ENCODE measurements at places on chromosomes 2 and 18.

- DNase-seq: no peak
Measured at GRCh38 chr2:129484999-129485897, 494.2 kb upstream of the RAB6C start.

- peak; percentile 92 for DNase-seq
Measured at GRCh38 chr2:85539361-85540132, 579 bp downstream of the MAT2A start.

DNA sequence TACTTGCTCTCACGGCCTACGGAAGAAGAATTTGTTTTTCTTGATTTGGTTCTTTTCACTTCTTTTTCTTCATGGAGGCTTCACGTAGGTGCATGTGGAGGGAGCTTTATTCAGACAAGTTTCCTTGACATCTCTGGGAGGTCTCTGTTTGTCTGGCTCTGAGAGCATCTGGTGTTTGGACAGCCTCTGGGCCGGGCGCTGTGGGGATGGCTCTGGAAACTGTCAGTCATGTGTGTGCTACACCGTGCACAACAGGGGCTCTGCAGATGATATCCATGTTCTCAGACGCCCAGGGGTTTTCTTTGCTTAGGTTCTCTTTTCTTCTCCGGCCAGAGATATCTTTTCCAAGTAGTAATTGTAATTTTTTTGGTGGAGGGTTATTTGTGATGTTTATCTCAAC lies 130.7 kb downstream of the SH3RF3 start:
- no peak for DNase-seq

- DNase-seq: no peak
Measured at GRCh38 chr2:111116011-111116746, 4.5 kb upstream of the BCL2L11 start.

DNA sequence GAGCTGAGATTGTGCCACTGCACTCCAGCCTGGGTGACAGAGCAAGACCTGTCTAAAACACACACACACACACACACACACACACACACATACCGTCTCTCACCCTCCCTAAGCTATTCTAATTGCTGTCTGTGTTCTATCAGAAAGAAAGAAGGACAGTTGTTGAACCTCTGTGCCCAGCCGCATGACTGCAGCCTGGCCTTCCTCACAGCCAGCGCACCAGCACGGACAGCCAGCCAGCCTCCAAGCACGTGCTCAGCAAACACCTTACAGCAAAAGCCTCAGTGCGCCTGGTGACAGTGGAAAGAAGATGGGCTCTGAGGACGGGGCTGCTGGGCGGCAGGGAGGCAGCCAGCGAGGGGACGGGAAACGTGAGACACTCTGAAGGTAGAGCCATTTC lies 58.0 kb downstream of the ZNF516 start:
- no peak for DNase-seq

GRCh38 chr2:45007961-45008295 lies 1.3 kb downstream of the SIX2 start:
- DNase-seq: no peak

- DNase-seq: no peak
Measured at GRCh38 chr2:1055014-1055595, 104.5 kb downstream of the SNTG2 start.

GRCh38 chr2:112885506-112885902 lies 25.5 kb upstream of the IL37 start:
- no peak for DNase-seq

DNA sequence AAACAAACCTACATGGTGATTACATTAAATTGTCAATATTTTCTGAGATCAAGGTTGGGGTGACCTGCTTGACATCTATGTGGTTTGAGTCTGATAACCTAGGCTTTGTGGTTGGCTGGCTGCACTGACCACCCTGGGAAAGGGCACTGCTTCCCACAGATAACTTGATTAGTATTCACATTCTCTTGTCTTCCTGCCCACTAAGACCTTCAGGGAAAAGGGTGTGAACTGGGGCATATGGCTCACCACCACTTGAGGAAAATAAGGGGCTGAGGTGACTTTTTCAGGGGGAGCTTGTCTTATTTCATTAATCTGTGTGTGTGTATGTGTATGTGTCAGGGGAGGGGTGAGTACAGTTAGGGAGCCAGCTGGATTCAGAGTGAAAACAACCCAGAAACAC lies 1.5 kb downstream of the SMYD1 start:
- DNase-seq: no peak

- DNase-seq: no peak
Measured at GRCh38 chr18:33369711-33370449, 70.6 kb downstream of the CCDC178 start.

GRCh38 chr2:98280376-98281102 lies 65.7 kb upstream of the CNGA3 start:
- peak; percentile 76 for DNase-seq

- no peak for DNase-seq
Measured at GRCh38 chr18:8264861-8265411, 344.3 kb upstream of the RAB12 start.

- DNase-seq: no peak
Measured at GRCh38 chr2:106336737-106337136, 131.5 kb downstream of the RGPD3 start.

DNA sequence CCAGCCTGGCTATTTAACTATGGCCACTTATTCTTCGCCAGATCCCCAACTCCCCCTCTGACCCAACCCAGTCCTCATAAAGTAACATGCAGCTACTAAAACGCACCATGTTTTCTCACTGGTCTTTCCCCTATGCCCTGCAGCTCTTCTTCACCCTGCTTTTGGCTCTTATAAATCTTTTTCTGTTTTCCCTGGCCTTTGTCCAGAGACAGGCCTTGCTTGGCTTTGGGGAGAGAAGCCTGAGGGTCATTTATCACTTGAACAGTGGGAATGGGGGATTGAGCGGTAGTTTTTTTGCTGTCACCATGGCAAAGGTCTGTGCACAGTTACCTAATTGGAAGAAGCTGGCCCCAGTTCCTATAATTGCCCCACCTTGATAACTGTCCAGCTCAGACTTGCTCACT lies 202.9 kb upstream of the NT5C1B start:
- DNase-seq: peak; percentile 53

DNA sequence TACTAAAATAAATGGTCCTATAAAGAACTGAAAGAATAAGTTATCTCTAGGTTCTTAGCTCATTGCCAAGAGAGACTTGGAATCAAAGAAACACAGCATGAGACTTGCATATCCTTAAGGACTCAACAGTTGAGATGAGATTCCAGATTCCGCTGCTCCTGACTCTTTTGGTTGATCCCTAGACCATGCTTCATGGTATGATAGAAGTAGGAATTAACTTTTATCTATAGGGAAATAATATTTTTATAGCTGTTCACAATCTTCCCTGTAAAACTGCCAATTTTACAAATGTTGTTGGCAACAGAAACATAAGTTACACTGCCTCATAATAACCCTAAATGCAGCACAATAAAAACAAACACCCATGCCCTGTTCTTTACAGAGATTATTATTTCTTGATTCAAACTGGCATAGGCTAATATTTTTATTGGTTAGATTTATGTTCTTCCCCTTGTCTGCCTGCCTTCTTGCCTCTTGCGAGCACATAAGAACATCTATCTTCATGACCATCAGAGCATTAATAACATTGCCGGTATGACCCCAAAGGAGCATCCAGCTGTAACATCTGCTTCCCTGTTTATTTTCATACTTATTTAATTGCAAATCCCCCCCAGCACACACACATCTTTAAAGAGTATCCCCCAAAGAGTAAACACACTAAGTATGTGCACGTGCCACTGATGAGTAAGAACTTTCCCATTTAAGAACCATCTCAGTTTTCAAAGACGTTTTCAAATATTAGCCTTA lies 735.7 kb upstream of the SLC8A1 start:
- DNase-seq: no peak

DNA sequence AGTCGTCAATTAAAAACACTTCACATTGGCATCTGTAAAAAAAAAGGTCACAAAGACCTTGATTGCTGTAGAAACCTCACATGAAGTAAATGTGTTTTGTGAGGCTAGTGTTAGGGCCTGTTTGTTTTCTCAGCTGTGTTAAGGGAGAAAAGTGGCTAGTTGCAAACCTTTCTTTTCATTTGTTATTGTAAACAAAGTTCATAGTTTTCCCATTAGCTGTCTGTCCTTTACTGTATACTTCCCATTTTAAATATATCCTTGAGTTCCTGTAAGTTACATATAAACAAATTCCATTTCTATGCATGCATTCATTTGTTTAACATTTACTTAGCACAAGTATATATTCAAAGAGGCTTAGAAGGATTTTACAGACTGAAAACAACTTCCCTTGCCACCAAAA lies 1250.2 kb downstream of the LRP1B start:
- DNase-seq: no peak

- DNase-seq: no peak
Measured at GRCh38 chr18:41326311-41326710, 628.7 kb upstream of the PIK3C3 start.

GRCh38 chr2:133774654-133775015 lies 206.4 kb upstream of the NCKAP5 start:
- peak; percentile 48 for DNase-seq

- peak; percentile 66 for DNase-seq
Measured at GRCh38 chr2:217220228-217221013, 360.6 kb upstream of the TNP1 start.

GRCh38 chr18:35841283-35841682 lies 131.2 kb upstream of the RMP24 start:
- DNase-seq: no peak

GRCh38 chr18:78732273-78733210 lies 247.1 kb upstream of the SALL3 start:
- DNase-seq: no peak

DNA sequence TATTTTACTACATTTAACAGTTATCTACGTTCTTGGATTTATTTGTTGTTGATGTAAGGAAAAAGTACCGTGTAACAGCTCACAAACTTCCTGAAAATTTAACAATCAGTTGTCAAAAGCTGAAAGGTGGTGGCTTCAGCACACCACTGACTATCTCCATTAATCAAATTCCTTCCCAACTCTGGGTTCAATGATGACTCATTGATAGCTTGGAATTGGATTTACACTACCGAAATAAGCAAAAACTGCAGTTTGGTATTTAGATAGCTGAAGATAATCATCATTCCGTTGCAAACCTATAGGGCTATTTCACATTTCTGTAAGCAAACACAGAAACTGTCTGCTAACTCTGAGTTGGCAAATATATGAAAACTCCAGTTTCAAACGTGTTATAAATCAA lies 322.3 kb upstream of the TFPI start:
- DNase-seq: no peak

- DNase-seq: no peak
Measured at GRCh38 chr2:74205113-74205512, 6.7 kb downstream of the MTHFD2 start.

DNA sequence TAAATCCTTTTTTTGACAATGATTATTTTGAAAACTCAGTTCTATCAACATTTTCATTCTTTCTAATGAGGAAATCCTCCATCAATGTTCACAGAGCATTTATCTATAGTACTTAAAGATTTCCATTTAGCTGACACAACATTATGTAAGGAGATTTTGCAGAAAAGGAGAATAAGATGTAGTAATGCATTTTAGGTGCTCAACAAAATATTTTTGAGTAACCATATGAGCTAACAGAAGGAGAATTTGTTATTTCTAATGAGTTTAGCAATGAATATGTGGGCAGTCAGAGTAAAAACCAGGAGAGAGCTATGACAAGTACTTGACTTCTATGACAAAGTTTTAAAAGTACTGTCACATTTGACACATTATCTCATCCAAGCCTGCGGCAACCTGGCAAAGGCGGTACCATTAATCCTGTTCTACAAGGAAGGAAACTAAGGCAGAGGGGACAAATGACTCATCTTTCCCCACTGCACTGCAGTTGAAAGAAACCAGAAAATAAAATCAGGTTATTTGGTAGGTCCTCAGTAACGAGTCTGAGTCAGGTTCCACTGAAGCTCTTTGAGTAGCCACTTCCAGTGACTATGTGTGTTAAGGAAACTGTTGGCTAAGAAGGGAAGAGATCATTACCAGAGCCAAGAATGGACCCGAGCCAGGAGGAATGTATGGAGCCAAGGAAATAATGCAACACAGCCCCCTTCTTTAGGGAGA lies 134.1 kb upstream of the ITGB6 start:
- no peak for DNase-seq

DNA sequence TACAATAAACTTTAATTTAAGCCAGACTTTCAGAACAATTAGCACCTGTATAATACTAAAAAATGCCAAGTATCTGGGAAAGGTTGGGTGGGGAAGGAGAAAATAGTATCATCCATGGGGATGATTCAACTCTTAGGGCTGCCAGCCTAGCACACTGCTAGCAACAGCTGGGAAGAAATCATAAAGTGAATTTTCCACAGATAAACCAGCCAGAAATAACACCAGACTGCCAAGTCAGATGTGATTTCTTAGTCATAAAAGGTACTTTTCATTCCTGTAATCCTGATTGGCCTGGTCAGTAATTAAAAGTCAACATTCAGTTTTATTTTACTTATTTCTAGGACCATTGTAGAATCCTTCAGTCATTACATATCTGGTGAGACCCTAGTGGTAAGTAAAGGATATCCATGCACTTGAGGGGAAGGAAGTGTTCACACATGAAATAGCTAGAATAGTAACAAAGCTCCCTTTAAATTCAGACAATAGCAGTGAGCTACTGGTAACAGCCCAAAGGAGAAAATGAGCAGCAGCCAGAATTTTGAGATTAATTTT lies 59.4 kb downstream of the LIMS1 start:
- no peak for DNase-seq

Measured in stomach (tissue), 19 donors.